Activated T-cell treated with anti-CD3 and anti-CD28 coated beads, Interleukin-2, amount 50 U/mL, for 48 hours (primary cell): ENCODE measurements at places on chromosomes 3 and 15.

DNA sequence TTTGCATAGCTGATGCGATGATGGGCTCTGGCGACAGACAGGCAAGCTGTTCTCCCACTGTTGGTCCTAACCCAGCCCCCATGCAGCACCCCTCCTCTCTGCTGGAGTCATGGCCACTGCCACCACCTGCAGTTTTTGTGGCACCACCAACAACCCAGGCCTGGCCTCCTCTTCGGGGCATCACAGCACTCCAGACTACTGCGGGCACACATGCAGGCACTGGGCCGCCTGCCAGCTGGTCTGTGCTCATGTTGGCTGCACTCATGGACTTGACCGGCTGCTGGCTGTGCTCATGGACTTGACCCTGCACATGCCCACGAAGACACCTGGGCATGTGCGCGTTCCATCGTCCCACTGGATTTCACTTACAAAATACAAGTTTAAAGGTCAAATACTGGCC is 130.9 kb upstream of the TMEM108 start:
- DNase-seq, result no peak

DNA sequence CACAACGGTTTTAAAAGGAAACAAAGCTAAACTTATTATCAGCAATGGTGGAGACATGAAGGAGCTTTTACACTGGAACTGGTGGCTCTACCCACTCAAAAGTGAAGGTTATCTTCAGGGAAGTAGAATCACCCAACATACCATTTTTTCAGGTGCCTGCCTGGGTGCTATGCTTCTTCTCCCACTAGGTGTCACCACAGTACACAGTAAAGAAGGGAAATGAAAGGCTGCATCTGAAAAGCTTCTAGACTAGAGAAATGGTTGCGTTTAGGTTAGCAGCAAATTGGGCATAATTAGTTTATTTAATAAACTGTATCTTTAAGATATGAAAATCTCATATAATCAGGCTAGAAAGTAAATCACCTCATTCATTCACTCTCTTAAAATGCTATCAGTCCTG is 47.0 kb upstream of the SELENOK start:
- DNase-seq, result peak; percentile 29

DNA sequence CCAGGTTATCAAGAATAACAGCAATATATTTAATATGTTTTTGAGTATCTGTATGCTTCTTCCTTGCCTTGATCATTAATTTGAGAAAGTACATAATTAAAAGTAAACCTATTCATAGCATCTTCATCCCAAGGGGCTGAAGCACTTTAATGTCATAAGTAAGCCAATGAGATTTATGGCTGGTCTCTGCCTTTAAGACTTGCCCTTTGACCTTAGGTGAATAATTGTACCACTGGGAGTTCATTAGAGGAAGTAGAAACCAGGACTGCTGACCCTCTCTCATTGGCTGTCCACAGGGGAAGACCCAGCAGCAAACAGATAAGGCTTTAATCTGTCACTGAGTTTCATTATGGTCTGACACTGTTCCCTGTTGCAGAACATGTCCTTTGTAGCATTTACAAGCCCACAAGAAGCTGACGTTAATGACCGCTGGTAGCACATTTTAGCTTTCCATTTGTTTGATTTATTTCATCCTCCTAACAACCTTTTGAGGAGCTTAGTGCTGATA is 16.3 kb upstream of the ERC2 start:
- DNase-seq, result no peak

- DNase-seq, result no peak
These were observed 196.4 kb upstream of the NANOGP8 start for GRCh38 chr15:35281515-35281914.

DNA sequence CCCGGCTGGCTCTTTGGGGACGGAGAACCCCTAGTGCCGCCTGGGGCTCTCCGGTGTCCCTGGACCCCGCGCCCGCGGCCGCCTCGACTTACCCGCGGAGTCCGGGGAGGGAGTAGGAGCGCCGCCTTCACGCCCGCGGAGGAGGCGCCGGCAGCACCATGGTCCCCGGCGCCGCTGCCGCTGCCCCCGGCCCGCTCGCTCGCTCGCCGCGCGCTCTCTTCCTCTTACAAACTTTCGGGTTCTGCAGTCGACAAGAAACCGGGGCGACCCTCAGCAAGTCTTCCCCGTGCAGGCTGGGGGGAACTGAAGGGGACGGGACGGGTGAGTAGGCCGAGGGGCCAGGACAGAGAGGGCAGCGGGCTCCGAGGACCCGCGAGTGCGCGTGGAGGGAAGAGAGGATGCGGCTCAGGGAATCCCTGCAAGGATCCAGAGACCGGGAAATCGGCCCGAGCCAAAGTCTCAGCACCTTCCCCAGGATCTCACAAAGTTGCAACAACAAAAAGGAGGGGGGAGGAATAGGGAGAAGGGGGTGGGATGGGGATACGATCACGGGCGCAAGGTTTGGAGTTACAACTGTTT is 2.0 kb downstream of the FOXP1 start:
- peak; percentile 68 for DNase-seq

DNA sequence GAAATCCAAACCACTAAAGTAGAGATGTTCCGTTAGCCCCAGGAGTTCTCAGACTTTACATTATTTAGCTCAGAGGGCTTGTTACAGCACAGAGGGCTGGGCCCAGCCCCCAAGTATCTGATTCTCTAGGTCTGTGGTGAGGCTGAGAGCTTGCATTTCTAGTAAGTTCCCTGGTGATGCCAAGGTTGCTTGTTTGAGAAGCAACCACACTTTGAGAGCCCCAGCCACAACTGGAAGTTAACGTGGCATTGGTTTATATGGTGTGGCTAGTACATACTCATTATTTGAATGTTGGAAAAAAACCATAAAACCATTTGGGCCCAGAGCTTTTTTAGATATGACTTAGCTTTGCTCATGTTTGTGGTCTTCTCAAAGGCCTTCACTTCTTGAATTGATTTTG is 35.9 kb downstream of the PRR23E start:
- no peak for DNase-seq

- DNase-seq, result no peak
These were observed 964.9 kb upstream of the NR2F2 start for GRCh38 chr15:95365511-95366107.

- no peak for DNase-seq
These were observed 33.6 kb downstream of the ABTB1 start for GRCh38 chr3:127706312-127706711.

GRCh38 chr3:14969671-14970070 is 22.3 kb downstream of the NR2C2 start:
- DNase-seq, result no peak

DNA sequence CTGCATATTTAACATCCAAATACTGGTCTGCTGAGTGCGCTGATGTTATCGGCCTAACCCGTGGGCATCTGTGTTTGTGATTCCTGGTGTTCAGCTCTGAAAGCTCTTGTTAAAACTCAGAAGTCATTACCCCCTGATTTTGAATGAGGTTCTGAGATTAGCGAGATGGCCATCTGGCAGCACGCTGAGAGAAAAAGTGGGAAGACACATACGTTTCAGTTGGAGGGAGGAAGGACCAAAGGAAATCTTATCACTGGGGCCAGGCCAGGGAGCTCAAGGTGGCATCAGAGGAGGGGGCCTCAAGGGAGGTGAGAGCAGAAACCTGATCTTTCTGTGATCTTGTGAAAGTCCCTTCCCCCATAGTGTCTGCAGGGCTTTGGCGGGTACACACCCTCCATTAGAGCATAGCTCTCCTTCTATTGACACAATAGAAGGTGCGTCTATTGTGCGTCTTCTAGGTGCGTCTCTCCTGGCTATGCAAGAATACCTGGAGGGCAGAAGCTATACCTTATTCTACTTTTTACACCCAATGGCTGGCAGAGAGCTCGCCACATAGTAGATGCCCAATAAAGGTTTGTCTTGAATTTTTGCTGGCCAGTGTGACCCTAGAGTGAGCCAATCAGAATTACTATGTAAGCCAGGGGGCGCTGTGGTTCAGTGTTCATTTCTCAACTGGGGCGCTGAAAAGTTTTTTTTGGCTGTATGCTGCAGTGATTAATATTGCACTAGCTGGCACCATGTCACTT is 182.4 kb downstream of the SHQ1 start:
- peak; percentile 75 for DNase-seq

- DNase-seq, result no peak
These were observed 81.5 kb upstream of the RASGRF1 start for GRCh38 chr15:79172032-79172481.

GRCh38 chr3:112605285-112605684 is 35.7 kb downstream of the CCDC80 start:
- DNase-seq, result no peak

- DNase-seq, result no peak
These were observed 166.8 kb upstream of the MRPL3 start for GRCh38 chr3:131669600-131669999.

DNA sequence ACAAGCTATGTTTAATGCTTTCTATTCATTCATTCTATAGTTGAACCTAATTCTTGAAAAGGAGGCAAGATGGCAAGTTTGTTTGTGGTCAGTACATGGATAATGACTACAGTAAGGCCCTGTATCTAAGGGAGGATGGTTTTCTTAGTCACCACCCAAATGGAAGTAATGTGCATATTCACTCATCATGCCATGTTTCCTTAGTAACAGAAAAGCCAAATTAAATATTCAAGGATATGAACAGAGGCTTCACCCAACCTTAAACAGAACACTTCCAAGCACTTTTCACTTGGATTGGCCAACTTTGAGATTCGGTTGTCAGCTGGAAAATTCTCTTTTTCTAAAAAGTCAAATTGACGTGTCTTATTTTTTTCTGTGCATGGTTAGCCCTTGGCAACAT is 805.3 kb upstream of the LMCD1 start:
- DNase-seq, result no peak

DNA sequence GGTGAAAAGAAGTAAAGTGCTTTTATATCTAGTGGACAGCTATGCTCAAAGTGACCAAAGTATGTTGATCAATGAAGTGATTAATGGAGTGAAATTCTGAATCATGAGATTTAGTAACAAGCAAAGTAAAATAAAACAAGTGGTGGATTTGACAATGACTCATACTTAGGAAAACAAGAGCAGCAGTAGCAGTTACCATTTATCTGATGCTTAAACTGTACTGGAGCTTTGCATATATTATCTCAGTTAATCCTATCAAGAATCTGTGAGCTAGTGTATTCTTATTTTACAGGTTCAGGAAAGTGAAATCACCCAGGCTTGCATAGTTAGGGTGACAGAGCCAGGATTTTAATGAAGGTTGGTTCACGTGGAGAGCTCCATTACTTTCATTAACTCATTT is 50.6 kb upstream of the SPATA16 start:
- DNase-seq, result no peak

DNA sequence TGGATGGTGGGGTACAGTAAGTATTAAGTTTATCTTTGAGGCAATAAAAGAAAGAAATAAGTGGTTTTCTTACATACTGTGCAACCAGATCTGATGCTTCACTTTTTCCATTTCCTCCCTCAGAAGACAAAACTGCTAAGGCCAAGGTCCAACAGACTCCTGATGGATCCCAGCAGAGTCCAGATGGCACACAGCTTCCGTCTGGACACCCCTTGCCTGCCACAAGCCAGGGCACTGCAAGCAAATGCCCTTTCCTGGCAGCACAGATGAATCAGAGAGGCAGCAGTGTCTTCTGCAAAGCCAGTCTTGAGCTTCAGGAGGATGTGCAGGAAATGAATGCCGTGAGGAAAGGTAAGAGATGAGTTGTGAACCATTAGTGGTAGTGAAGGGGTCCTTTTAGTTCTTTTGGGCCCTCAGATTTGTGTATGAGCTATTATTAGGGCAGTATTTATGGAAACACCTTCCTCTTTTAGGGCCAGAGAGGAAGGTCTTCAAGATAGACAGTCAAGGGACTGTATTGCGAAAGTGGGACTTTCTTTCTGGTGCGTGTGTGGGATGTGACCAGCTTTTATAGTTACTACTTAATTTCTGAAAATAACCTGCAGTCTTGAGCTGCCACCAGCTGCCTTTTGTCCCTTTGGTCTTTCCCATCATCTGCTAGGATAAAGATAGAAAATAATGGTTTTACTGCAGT is 4.6 kb downstream of the ALAS1 start:
- no peak for DNase-seq

GRCh38 chr15:41735046-41735445 is 39.2 kb upstream of the MAPKBP1 start:
- DNase-seq, result no peak

DNA sequence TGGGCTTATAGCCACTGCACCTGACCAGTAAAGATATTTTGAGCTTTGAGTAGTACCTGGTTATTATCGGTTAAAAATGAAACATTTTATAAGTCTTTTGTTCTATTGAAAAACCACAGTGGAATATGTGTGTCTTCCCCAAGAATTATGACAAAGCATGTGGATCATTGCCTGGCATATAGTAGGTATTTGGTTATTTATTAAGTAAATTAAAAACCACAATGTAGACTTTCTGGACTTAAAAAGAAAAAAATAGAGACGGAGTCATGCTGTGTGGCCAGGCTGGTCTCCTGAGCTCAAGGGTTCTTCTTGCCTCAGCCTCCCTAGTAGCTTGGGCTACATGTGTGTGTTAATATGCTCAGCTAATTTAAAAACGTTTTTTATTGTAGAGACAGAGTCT is 43.5 kb downstream of the UBE2E2 start:
- no peak for DNase-seq

- DNase-seq, result no peak
These were observed 28.1 kb downstream of the CCRL2 start for GRCh38 chr3:46435081-46435726.

DNA sequence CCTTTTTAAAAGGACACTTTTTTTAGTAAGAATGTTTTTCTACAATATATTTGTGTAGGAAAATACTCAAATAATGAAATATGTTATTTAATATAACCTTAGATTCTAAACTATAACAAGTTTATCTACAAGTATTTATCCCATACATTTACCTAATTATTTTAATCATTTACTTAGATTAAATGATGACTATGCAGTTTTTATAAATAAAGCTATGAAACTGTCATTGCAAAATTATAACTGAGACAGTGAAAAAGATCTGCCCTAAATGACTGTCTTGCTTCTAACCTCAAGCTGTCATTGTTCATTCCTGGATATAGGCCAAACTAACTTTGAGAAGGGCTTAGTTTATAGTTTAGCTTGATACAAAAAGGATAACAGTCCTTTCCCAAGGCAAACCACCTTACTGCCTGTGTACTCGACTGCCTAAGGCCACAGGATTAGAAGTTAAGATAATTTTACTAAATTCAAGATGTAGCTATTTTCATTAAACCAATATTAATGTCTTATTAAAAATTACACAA is 84.1 kb downstream of the GLDN start:
- DNase-seq, result no peak

GRCh38 chr15:87576486-87577176 is 679.9 kb downstream of the NTRK3 start:
- DNase-seq, result no peak

- no peak for DNase-seq
These were observed 487.2 kb upstream of the ROBO2 start for GRCh38 chr3:76552653-76553052.

- no peak for DNase-seq
These were observed 85.8 kb downstream of the PPCDC start for GRCh38 chr15:75109021-75109735.

GRCh38 chr3:54760201-54760600 is 167.7 kb downstream of the LRTM1 start:
- no peak for DNase-seq

GRCh38 chr3:191119415-191120295 is 79.4 kb upstream of the OSTN start:
- no peak for DNase-seq

DNA sequence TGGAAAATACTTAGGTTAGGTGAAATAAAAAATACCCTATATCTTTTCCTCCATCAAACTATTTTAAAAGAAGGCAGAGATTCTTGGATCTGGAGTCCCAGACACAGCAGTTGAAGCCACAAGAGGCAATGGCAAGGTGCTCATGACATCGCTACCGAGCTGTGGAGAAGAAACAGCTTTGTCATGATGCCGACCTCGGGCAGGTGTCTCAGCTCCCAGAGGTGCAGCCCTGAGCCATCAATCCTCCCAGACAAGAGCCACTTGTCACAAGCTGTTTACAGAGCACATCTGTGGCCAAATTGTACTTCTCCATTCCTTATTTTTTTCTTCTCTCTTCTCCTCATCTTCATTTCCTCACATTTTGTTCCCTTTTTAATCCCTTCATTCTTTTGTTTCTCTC is 50.8 kb downstream of the GPR176 start:
- no peak for DNase-seq
